Mucosa of descending colon (tissue), 3 donors: ENCODE measurements at places on chromosomes 5 and 9.

DNA sequence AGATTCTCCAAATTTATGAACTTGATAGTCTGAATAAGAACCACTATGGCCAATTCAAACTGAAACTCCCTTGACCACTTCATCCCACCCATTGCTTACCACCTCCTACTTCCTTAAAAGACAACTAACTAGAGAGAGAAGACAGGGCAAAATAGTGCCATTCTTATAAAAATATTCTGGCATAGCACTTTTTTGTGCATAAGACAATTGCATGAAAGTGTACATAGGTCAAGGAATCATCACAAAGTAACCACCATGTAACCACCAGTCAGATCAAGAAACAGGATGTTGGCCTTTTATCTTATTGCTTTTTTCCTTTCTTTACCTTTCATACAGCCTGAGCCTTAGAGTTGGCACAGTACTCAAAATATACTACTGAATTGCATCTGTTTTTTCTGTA is 8.1 kb upstream of the ARSB start:
- no peak for DNase-seq

- no peak for DNase-seq
These were observed 33.0 kb upstream of the LCP2 start for GRCh38 chr5:170330568-170331054.

- no peak for DNase-seq
These were observed 62.1 kb downstream of the AOPEP start for GRCh38 chr9:94788570-94789105.

DNA sequence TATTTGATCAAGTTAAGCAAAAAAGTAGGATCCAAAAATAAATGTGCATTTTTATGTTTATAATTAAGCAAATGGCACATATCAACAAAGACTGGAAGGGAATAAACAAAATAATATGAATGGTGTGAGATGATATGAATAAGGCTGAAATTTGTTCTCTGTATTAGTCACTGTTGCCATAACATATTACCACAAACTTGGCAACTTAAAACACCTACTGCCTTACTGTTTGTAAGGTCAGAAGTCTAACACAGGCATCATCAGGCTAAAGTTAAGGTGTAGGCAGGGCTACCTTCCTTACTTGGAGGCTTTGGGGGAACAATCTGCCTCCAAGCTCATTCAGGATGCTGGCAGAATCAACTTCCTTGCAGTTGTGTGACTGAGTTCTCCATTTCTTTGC is 19.3 kb downstream of the PGGT1B start:
- no peak for DNase-seq

GRCh38 chr5:172078726-172079345 is 72.4 kb upstream of the FBXW11 start:
- DNase-seq, result no peak

DNA sequence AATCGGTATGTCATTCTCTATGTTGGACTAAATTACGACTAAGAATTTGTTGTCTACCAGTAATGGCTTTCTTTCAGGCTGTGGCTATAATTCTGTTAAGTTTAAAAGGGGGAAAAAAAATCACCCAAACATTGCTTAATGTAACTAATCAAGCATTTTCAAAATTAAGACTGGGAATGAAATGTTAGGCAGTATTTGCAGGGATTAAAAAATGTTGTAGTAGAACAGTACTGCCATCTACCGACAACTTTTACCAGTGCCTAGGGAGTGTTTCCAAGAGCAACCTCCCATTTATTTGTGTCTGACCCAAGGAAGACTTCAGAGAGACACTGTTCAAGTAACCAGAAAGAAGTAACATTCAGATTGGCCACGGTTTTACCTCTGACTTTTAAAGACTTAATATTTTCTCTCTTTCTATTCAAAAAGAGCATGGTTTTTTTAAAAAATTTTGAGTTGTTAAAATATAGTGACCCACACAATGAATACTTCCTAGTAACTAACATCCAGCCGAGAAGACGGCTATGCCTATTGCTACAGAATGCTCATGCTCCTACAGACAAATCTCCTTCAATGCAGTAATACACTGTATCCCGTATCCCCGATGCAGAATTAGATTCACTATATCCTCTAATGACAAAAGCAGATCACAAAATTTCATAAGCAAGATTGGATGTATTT is 92.4 kb downstream of the ARL15 start:
- DNase-seq, result no peak
